ENCODE measurements at places on chromosomes 16 and 17.

GRCh38 chr16:72664056-72664508, 383.8 kb downstream of the ZFHX3 start:
- DNase-seq: no peak

DNA sequence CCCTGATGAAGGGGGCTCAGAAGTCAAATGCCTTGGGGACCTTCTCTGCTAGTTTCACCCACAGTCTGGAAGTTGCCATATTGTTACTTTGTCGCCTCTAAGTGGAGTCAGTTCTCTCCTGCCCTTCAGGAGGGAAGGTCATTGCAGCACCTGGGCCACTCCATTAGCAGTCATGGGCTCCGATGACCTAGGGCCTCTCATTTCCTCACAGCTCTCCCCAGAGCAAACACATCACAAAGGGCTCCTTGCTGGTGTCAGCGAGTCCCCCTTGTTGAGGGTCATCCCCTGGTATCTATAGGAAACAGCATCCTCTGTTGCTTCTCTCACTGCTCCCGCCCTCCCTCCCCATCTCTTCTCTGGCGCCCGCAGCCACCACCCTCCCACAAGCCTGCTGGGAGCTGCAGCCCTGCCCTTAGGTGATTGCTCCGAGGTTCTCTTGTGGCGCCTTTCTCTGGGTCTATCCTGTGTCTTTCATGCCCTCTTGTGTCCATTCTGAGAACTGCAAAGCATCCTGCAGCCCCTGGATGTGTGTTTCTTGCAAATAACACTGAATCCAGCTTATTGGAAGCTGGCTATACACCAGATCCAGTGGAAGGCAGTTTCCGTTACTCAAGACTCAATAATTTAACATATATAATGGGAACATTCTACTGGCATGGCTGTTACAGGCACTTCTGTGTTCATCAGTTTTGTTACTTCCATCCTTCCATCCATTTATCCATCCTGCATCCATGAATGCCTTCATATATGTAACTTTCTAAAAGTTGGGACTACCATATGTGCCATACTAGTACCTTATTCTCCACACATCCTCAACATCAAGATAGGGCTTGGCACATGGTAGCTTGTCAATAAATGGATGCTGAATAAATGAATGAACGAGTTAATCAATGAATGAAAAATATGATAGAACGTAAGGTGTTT, 21.2 kb downstream of the PDILT start:
- DNase-seq: peak; percentile 14

GRCh38 chr16:30335598-30336474, 19.3 kb downstream of the CD2BP2 start:
- no peak for DNase-seq

DNA sequence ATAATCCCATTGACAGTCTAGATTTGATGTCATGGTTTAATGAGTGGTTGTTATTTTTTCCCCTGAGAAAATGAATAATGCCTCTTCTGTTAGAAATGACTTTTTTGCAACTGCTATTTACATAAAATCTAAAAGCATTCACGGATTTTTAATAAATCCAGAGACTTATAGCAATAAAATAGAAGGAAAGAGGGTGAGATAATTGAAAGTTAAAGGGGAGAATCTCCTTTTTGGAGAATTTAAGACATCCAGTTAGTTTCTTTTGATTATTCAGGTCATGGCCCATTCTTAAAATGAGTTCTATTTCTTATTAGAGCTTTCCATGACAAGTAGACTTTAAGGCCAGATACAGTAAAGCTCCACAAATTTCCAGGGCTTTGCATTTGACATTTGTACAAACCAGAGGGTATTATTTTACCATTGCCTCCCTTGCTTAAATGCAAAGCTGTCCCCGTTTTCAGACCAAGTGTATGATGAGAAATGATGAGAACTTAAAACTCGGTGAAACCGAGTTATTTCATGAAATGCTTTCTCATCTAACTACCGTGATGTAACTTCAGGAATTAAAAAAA, 789.0 kb upstream of the SOX9 start:
- no peak for DNase-seq

DNA sequence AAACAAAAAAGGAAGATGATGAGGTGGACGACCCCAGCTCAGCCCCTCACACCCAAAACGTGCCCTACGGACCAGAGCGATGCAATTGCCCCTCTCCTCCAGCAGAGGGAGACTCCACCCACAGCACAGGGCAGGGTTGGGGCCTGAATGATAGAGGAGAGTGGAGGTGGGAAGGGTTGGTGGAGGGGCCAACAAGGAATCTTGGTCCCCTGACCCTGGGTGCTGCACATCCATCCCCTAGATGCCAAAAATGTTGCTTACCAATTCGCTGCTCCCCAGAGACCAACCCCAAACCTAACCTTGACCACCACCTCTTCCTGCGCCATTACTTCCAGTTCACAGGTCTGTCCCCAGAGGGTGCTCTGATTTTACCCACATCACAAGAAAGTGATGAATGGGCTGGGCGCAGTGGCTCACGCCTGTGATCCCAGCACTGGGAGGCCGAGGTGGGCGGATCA, 12.9 kb downstream of the P2RX5 start:
- no peak for DNase-seq

DNA sequence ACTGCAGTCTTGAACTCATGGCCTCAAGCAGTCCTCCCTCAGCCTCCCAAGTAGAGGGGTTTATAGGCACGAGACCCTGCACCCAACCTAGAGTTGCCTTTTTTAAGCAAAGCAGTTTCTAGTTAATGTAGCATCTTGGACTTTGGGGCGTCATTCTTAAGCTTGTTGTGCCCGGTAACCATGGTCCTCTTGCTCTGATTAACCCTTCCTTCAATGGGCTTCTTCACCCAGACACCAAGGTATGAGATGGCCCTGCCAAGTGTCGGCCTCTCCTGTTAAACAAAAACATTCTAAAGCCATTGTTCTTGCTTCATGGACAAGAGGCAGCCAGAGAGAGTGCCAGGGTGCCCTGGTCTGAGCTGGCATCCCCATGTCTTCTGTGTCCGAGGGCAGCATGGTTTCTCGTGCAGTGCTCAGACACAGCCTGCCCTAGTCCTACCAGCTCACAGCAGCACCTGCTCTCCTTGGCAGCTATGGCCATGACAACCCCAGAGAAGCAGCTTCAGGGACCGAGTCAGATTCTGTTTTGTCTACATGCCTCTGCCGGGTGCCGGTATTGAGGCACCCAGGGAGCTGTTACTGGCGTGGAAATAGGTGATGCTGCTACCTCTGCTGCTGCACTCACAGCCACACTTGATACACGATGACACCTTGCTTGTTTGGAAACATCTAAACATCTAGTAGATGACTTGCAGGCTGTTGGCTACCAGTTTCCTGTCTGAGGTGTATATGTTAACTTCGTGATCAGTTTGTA, 3.3 kb downstream of the RPL13 start:
- no peak for DNase-seq

DNA sequence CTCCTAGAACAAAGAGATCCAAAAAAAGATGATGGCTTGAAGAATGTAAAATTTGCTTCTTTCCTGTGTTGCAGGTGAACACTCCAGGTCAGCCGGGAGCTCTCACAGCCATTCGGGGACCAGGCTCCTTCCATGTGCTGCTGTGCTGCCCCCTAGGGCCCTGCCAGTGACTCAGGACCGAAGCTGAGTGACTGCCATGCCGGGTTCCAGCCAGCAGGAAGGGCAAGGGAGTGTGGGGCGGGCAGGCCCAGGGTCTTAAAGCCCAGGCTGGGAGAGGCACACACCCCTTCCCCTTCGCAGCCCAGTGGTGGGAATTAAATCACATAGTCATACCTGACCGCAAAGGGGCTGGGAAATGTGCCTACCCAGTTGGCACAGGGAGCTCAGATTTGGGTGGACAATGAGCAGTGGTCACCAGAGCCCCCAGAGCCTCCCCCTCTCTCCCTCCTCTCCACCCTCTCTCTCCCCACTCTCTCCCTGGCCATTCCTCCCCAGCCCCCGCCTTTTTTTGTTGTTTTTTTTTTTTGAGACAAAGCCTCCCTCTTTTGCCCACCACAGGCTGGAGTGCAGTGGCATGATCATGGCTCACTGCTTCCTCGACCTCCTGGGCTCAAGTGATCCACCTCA, 11.5 kb downstream of the EPOP start:
- no peak for DNase-seq

DNA sequence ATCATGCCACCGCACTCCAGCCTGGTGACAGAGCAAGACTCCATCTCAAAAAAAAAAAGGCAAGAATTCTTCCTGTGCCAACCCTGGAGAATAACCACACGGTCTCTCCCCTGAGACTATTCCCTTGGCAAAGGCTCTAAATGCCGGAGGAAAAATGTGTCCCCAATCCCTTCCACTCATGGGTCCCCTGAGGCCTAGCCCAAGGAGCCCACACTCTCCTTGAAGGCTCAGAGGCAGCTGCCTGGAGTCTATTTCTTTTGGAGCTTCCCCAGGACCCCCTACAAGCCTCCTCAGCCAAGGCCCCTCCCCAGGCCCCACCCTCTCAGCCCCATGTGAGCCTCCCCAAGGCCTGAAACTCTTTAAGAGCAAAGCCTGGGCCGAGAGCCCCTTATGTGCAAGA, 16.6 kb downstream of the CEP131 start:
- no peak for DNase-seq

- no peak for DNase-seq
Observed at GRCh38 chr16:70772493-70772892, 28.5 kb downstream of the VAC14 start.

DNA sequence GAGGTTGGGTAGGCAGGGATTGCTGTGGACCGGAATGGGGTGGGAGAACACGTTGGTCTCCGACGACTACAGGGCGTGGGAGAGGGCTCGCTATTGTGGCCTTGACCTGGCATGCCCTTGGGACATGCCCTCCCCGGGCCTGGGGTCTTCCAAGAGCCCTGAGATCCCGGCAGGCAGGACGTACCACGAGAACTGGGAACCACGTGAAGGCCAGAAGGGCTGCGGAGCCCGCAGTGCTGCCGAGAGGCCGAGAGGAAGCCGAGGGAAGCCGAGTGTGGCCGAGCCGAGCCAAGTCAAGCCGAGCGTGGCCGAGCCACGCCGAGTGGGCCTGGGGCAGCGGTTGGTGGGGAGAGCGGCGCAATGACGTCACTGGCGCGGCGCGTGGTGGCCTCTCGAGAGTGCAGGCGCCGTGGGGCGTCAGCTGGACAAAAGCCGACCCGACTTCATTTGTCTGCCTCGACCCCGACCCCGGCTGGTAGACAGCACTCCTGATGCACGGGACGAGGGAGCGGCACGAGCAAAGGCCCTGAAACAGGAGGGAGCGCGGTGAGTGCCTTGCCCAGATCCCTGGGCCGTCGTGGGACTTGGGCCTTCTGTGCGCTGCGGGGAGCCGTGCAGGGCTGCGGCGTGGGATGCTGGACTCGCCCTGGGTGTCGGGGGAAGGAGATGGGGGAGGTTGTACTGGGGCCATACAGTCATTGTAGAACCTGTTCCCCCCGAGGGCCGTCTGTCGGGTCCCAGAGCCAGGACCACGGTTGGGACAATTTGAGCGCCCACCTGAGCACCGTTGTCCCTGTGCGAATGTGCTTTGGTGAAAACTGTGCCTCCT, 6.6 kb downstream of the SOCS1 start:
- DNase-seq: no peak

DNA sequence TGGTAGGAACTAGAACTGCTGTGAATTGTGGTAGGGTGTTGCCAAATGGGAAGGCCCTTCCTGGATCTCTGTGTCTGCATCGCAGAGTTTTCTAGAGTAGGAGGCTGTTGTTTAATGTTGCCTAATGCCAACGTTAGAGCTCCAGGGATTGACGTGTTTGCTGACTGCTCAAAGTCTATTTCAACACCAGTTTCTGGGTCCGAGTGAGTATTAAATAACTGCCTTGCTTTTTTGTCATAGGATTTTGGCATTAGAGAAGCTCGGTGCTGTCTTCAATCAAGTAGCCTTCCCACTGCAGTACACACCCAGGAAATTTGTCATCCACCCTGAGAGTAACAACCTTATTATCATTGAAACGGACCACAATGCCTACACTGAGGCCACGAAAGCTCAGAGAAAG, 40.0 kb downstream of the SF3B3 start:
- no peak for DNase-seq

DNA sequence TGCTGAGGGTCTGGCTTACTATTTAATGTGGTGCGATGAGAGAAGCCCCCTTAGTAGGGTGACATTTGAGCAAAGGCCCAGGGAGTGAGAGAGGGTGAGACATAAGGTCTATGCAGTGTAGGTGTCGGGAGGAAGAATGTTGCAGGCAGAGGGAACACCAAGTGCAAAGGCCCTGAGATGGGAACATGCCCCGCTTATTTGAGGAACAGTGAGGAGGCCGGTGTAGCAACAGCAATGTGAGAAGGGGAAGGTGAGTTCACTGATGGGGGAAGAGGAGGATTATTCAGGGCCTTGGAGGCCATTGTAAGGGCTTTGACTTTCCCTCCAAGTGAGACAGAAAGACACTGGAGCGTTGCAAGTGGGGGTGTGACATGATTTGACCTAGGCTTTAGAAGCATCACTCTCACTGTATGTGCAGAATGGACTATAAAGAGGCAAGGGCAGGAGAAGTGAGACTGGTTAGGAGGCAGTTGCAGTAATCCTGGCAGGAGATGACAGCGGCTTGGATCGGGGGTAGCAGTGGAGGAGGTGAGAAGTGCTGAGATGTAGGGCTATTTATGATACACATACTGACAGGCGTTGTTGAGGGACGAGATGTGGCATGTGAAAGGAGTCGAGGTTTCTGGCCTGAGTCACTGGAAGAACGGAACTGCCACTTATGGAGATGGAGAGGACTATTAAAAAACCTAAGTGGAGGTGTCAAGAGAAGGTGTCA, 145.3 kb downstream of the SPECC1 start:
- no peak for DNase-seq

DNA sequence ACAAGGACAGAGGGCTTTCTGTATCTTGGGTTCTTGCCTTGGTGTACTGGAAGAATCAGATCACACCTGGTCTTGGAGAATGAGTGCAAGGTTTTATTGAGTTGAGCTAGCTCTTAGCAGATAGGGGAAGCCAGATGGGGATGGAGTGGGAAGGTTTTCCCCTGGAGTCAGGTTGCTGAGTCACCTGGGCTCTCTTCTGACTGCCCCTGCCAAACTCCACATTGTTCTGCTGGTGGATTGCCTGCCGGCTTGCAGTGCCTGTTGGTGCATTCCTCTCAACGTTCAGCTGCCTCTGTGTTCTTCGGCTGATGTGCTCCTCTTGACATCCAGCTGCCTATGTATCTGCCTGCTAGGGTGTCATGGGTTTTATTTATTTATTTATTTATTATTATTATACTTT, 1431.1 kb downstream of the CDH8 start:
- DNase-seq: no peak

GRCh38 chr16:25140459-25140858, 28.9 kb downstream of the LCMT1 start:
- DNase-seq: no peak

GRCh38 chr17:78040440-78041385, 82.2 kb downstream of the TNRC6C start:
- peak; percentile 34 for DNase-seq

DNA sequence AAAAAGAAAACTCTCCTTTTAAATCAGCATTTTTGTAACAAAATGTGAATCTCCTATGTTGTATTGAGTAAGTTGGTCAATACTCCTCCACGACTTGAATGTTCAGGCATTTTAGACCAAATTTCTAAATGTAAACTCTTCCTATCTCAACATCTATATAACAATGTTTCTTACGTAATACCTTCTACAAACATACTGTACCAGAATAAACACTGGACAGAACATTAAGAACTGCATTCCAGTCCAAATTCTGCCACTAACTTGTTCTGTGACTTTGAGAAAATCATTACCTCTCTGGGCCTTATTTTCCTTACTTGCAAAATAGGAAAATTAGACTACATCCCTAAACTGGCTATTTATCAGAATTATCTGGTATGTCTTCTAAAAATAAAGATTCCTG, 40.1 kb downstream of the AKAP10 start:
- DNase-seq: no peak
